Right lung (tissue), 10 donors: ENCODE measurements at places on chromosomes 13 and 19. TPM values are rescaled to one million over a fixed set of nuclear protein-coding genes. Genes with fewer than 3 reads are reported as not detected.
A peak's percentile ranks its signal among the peaks of the same experiment; 100 is the strongest.

Gene SHISA2
- polyA plus RNA-seq: 60.0 TPM

GRCh38 chr13:50344717-50345116 lies 329.5 kb downstream of the KCNRG start:
- DNase-seq: no peak

Gene LILRA2
- 1.7 TPM for polyA plus RNA-seq

DNA sequence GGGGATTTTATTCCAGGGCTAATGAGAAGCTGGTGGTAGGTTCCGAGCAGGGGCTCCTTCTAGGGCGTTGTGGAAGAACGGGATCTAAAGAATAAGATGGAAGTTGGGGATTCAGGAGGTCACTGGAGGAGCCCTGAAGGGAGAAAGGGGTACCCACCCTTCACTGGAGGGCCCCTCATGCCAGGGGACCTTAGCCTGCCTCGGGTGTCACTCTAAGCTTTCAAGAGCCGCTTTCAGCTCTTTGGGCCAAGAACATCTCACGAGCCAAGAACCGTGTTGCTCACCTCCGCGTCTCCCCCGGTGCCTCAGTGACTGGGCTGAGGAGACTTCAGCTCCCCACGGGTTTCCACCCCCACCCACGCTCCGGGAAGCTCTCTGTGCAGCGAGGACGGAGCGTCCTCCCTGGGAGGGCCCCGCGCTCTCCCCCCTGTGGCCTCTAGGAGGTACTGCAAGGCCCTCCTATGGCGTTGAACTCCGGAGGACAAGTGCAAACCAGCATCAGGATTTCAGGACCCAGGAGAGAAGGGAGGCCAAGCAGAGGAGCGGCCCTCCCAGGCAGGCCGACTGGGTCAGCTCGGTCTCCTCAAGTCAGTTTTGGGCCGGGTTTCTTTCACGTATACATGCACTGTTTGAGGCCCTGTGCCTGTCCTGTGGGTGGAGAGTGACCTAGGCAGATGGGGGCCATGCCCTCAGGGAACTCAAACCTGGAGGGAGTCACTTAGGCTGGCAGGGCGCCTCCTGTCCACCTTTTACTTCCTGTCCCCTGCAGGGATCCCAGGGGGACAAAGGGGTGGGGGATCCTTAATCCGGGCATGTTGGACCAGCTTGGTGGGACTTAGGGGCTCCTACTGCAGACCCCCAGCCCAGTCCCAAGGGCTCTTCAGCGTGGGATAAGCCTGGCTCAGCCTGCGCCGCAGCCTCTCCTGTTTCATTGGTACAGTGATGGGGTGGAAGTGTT lies 5.1 kb upstream of the KRTDAP start:
- peak; percentile 48 for DNase-seq

- no peak for DNase-seq
Observed at GRCh38 chr13:24287748-24288287, 21.6 kb upstream of the C1QTNF9 start.

- no peak for DNase-seq
Observed at GRCh38 chr19:14979476-14980255, at the start of gene SLC1A6. TSS of gene SLC1A6 (minus strand) at chr19:14979864. CDS start at chr19:14972910, 6,954 bp downstream.

Gene SERP2
- polyA plus RNA-seq: 9.0 TPM

Gene NLRP9
- not detected for polyA plus RNA-seq

Gene CCDC70
- polyA plus RNA-seq: not detected

Gene CD79A
- polyA plus RNA-seq: 1.5 TPM

- no peak for DNase-seq
Observed at GRCh38 chr13:93646245-93646644, 419.6 kb downstream of the GPC6 start.

Gene LATS2
- polyA plus RNA-seq: 13.4 TPM

DNA sequence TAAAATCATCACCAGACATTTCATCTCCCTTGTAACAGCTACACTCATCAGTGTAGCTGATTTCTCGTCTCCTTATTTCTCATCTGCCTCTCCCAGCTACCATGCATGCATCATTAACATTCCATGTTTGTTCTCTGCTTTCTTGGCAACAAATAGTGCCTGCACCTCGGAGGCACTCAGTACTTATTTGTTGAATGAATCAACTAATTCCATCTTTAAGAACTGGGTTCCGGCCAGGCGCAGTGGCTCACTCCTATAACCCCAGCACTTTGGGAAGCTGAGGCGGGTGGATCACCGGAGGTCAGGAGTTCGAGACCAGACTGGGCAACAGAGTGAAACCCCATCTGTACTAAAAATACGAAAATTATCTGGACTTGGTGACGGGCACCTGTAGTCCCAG lies 63.9 kb upstream of the GTF3A start:
- no peak for DNase-seq

Gene KCNC3
- polyA plus RNA-seq: 30.3 TPM

DNA sequence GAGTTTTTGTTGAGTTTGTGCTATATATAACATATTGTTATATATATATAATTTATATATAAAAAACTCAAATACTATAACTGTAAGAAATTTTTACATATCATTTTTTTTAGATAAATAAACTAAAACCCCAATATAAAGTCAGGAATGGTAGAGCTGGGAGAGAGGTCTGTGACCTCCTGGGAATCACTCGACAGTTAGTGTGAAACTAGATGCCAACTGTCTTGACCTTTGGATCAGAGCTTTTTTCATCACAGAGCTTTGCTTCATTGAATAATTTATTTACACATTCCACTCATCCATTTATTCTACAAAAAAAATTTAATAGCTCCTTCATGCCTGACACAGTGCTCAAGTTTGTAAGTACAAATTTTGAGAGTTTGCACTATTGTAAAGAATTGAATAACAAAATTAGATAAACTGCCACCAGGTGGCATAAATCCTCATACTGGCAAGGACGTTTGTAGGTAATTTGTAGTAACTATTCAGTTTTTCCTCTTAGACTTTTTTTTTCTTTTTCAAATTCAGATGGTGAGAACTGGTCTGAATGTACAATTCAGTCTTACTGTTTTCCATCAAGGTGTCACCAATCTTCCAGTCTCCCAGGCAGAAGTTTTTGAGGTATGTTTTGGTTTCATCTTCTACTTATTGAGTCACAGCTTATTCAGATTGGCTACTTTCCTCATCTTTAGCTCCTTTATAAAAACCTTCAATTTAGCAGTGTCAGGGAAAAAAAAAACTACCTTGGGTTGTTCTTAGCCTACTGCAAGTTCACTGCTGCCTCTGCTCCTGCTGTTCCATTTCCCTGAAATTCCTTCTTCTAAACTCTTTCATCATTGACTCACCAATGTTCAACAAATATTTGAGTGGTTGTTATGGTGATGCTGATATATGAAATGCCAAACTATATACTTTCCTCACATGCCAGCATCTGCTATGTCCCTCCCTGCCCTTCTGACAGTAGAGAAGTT lies 28.7 kb downstream of the LACC1 start:
- peak; percentile 28 for DNase-seq

DNA sequence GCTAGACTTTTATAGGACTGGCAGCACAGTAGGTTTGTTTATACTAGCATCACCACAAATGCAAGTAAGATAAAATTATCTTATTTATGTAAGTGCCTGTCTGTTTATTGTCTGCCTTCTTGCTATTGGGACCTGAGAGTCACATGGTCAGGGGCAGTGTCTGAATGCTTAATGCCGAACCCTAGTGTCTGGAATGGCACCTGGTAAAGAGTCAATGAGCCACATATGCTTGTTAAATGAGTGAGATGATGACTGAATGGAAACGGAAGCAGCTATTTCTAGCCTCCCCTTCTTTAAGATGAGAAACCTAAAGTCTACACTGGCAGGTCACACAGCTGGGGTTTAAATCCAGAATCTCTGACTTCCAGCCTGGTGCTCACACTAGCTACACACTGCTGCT lies 92.2 kb downstream of the STOML3 start:
- no peak for DNase-seq

Gene ODAD3
- polyA plus RNA-seq: 2.5 TPM

- no peak for DNase-seq
Observed at GRCh38 chr13:40983259-40983658, 35.9 kb downstream of the ELF1 start.

DNA sequence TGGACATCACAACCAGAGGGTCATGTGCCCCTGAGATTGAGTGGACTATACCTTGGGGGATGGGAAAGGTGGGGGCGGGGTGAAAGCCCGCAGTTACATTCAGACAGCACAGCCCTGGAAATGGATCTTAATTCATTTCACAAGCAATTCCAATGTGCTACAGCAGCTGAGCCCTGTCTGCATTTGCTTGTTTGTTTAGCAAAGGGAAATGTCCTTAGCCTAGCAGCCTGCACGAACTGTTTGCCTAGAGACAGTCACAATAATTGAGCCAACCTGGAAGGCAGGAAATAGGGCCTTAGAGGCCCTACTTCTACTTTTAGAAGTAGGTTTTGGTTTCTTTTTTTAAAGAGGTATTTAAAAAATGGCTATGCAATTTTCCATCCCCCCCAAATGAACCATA lies 177.3 kb upstream of the KL start:
- DNase-seq: peak; percentile 81

Gene TUBB4A
- polyA plus RNA-seq: 3.4 TPM

Gene ZNF99
- polyA plus RNA-seq: 0.74 TPM

DNA sequence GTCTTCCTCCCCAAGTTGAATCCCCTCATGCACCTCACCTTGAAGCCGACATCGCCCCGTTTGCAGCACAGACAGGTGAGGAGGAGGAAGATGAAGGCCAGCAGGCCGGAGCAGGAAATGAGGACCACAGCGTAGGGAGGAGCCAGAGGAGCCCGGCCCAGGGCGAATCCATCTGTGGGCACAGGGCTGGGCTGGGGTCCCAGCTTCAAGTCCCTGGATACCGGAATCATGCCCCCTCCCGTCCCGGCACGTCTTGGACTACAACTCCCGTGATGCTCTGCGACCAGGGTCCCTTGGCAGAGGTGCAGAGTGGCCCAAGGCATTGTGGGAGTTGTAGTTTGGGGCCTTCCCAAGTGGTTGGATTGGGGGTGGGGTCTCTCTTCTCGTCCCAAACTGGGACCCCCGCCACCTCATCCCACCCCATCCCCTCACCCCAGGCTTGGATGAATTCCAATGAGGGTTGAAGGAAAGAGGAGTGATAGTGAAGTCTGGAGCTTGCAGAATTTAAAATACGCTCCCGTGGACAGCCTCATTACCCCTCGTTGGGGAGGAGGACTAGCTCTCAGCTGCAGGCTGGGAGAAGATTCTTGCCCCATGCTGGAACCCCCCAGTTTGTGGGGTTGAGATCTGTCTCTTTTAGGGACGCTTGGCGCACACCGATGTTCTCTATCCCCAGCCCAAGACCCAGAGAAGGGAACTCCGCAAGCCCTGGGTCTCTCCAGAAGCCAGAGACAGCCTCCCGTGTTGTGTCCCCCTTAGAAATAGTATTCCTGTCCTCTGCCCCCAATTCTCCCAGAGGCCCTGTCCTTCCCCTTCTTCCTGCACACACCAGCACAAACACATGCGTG lies 990 bp downstream of the LMTK3 start:
- no peak for DNase-seq

DNA sequence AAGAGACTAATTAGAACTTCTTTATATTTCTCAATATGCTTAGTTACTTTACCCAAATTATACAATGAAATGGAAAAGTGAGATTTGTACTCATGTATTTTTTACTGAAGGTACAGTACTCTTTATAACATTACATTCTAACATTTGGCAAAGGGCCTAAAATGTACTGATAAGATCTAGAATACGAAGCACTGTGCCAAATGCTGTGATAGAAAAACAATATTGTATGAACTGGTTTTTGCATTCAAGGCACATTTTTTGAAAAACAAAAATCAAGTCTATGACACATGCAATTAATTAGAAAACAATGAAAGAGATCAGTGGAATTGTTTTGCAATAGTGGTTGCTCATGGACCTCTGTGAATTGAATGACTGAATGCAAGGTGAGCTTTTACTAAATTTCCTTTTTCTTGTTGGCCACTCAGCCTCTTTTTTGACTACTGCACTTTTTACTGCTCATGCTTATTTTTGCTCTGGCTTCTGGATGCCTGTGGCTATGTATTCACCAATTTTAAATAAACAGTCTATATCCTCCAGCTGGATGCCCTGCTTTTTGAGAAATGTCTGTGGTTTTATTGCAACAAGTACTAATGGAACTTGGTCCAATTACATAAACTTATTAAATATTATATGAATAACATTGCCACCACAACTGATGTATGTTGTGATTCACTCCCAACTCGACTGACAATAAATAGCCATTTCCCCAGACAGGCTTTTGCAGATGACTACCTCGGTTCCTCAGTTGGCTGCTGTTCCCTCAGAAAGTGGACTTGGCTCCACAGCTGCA lies 41.4 kb upstream of the OBI1 start:
- DNase-seq: no peak
